Glutamatergic neuron (in vitro differentiated cells): ENCODE measurements at places on chromosomes 2 and 18. TPM values are rescaled to one million over a fixed set of nuclear protein-coding genes. Genes with fewer than 3 reads are reported as not detected.

- H3K27me3 ChIP-seq, result no peaks in the 10 kb centered on the region
- H3K27ac ChIP-seq, result no peak overlapping the region
- no peaks in the 10 kb centered on the region for H3K36me3 ChIP-seq
- H3K4me3 ChIP-seq, result no peak overlapping the region
- no peak for DNase-seq
Observed at GRCh38 chr18:65852273-65852672, 101.5 kb downstream of the CDH7 start.

DNA sequence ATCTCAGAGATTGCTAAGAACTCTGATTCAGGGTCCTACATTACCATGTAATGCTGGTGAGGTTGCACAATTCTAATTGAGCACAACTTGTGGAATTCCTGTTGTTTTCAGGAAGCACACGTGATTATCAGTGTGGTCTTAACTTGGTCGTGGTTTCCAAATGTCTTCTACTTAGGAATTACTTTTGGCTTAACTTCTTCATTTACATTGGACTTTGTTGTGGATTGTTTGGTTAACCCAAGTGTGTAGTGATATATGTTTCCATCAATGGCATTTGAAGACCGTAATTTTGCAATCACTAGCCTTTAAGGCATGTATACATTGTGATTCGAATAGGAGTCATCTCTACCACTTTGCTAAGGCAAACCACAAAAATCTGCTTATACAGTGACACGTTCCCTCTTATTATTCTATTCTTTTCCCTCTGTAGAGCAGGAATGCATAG, 373.3 kb downstream of the IRS1 start:
- no peaks in the 10 kb centered on the region for H3K4me1 ChIP-seq
- no peak overlapping the region for H3K27ac ChIP-seq
- no peaks in the 10 kb centered on the region for H3K36me3 ChIP-seq
- H3K27me3 ChIP-seq, result no peaks in the 10 kb centered on the region

- DNase-seq, result no peak
- no peak overlapping the region for H3K27ac ChIP-seq
- no peaks in the 10 kb centered on the region for H3K27me3 ChIP-seq
- no peaks in the 10 kb centered on the region for H3K36me3 ChIP-seq
Observed at GRCh38 chr18:65919663-65920062, 168.9 kb downstream of the CDH7 start.

The ANKRD23 gene
- total RNA-seq, result 5.7 TPM

GRCh38 chr18:61750840-61751668, 141.8 kb downstream of the RNF152 start:
- no peak overlapping the region for H3K4me3 ChIP-seq
- H3K27me3 ChIP-seq, result no peaks in the 10 kb centered on the region
- no peaks in the 10 kb centered on the region for H3K4me1 ChIP-seq

The IL36G gene
- total RNA-seq, result not detected

DNA sequence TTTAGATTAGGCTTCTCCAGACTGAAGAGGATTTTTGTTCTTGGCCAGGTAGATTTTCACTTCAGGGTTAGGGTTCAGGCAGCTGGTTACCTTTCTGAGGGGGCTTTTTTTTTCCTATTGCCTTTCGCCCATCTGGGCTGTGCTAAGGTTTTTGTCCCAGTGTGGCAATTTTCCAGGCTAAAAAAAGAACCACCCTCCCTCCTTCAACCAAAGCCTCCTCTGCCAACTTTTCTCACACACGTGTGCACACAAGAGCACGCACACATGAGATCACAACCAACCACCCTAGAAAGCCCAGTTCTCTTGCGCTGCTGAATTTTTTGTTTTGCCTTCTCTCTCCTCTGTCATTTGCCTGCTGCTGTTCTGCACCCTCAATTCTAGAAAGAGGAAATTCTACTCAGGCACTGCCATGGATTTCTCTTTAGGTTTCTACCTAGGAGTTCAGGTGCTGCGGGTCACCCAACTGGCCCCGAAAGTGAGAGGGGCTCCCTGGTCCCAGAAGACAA, 8.5 kb upstream of the CXCR4 start:
- no peak for DNase-seq
- H3K4me3 ChIP-seq, result peak overlapping the region; percentile 77
